ENCODE measurements at places on chromosomes 1 and 21.

DNA sequence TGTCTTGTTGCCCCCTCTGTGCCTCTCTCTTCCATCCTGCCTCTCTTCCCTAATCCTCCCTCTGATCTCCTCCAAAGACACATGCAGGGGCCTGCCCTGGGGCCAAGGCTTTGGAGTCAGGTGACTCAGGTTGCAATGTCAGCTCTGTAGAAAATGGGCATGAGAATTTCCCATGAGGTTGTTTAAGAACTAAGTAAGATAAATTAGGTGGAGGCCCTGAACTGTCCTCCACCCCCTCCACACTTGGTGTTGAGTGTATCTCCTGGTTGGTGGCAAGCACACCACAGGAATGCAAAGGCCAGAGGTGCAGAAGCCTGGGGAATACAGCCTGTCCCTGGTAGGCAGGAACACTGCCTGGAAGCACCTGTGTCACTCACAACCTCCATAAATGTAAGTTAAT is 63.9 kb upstream of the GRIK3 start:
- DNase-seq, result no peak

DNA sequence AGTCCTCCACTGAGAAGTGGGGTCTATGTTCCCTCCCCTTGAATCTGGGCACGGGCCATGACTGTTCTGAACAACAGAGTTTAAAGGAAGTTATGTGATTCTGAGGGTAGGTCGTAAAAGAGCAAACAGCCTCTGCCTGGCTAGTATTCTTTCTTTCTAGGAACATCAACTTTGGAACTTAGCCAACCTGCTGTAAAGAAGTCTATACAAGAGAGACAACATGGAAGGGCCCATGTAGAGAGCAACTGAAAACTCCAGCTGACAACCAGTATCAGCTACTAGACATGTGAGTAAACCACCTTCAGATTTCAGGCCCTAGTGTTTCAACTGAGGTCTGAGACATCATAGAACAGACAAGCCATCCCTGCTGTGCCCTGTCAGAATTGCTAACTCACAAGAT is 7.5 kb downstream of the SELENOF start:
- DNase-seq, result no peak

DNA sequence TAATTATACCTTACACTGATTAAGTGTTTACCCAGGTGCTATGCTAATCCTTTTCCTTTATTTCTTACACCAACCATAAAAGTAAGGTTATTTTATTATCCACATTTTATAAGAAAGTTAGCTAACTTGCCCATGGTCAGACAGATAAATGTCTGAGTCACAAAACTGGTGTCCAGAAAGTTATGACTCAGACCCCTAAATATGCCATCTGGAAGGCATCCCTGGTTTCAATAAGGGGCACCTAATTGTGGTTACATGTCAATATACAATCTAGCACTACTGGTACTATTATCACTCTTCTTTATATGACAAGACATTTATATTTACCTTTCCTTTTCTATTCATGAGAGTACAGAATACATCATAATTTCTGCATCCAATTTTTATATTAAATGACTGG is 496.5 kb upstream of the ADGRL2 start:
- DNase-seq, result no peak

GRCh38 chr1:172815740-172816139 is 156.8 kb downstream of the FASLG start:
- DNase-seq, result no peak

GRCh38 chr1:150365941-150366340 is 2.0 kb downstream of the RPRD2 start:
- no peak for DNase-seq

DNA sequence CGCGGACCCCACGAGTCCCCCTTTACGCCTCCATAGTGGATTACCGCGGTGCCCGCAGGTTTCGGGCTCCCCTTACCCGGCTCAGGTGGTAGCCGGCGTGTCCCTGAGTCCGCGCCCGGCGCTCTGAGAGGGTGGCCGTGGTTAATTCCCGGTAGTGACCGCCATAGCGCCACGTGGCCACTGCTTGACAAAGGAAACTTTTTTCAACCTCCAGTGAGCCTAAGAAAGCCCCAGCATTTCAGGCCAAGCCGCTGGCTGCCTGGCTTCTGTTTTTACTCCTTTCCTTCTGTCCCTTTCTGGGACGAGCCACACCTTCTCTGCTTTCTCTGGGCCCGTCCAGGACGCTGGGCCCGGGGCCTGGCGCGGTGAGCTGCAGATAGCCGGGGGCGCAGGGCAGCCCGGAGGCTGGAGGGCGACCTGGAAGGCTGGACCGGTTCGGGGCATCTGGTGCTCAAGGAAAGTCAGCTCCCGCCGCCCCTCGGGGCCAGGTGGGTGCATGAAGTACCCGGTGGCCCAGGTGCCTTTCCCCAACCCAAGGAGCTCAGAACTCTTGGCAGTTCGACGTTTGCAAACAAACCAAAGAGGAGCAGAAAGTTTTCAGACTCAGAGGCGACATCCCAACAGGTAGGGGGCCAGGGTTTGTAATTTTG is 540 bp upstream of the C1orf198 start:
- no peak for DNase-seq

DNA sequence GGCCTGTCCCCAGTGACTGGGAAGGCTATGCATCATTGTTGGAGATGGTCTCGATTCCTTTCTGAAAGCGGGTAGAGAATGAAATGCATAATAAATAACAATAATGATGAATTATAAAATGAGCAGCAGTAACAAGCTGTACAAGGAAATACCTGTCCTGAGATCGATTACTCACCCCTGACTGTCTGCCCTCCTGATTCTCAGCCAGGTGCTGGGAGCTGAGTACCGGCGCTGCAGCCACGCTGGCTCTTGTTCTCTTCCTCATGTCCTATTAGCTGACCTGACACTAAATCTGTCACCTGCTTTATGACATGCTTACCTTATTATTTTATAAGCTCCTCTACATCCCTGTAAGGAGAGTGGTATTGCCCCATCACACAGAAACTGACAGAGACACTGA is 3.4 kb downstream of the AGPAT3 start:
- DNase-seq, result no peak
